ENCODE measurements at places on chromosomes 1 and 21.

DNA sequence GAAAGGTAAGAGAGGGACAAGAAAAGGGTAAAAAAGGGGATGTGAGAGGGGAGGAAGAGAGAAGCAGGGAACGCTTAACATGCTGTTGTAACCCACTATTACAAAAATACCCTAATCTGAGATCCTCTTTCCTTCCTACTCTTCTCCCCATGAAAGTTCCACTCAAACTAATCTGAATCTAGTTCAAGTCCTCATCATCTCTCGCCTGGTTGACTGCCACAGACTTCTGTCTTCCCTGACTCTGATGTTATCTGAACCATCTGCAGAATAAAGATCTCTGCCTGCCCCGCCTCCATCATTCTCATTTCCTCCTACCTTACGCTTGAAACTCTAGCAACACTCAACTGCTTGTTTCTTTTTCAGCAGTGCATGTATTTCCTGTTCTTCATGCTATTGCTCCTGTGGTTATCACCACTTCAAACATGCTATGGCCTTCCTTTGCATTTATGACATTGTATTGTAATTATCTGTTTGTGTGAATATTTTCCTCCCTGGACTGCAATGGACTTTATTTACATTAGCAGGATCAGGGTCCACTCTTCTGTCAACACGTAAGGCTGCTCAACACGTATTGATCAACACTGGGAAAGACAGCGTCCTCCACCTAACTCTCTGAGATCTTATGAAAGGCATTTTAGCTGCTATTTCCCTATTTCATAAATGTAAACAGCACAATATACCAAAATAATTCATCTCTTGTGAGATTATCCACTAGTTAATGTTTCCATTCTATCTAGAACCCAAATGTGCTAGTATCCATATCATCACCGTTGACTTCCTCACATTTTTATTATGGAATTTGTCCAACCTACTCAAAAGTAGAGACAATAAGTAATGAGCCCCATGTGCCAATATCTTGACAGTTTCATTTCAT, 215.5 kb upstream of the USP25 start:
- no peak for DNase-seq

- DNase-seq, result no peak
Measured at GRCh38 chr21:42269386-42269785, 45.8 kb downstream of the TFF3 start.

DNA sequence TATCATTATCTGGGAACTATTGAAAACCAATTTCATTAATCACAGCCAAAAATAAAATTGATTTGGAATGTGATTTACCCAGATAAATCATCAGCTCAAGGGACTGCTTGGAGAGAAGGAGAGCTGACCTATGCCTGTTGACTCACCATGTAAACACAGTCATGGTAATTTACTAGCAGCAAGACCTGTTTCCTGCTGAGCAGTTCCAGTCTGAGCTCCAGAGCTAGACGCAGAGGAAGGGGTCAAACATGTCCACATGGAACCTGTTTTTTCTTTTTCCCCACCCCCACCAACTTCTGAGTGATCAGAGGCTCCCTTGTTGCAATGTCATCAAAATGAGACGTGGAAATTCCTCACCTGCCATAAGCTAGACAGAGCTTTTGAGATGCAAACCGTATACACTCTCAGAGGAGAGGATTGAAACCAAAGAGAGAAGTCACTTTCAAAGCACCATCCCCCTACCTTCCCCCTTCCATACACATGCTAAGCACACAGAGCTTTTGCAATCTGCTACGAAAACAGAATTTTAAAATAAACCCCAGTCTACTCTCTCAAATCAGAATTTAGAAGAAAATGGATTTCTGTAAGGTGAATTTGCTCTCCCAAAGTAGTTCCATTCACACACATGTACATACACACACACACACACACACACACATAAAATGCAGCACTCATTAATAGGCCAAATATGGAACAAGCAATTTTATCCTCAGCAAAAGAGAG, 55.9 kb upstream of the PTGFRN start:
- DNase-seq, result peak; percentile 83

- DNase-seq, result no peak
Measured at GRCh38 chr1:119806489-119806888, 4.8 kb downstream of the REG4 start.

DNA sequence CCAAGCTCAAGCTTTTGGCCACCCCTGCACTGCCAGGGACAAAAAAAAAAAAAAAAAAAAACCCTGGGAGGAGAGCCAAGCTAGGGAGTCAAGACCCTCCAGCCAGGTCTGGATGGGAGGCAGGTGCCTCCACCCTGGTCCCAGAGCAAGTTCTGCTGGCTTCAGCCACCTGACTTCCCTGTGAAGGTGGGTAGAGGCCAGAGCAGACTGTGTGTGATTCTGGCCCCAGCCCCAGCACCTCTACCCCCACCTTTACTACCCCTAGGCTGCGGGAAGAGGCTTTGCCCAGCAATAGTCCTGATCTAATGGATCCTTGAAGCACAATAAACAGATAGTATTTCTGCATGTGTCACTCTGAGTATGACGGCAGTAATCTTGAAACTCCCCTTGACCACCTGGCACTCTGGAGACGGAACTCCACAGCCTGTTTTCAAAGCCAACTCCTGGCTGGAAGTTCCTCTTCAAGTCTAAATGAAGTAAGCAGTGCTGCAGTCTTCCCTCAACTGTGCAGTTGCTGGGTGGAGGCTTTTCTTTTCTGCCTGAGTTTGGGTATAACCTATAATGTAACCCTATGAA, 9.8 kb downstream of the PDZK1IP1 start:
- no peak for DNase-seq

DNA sequence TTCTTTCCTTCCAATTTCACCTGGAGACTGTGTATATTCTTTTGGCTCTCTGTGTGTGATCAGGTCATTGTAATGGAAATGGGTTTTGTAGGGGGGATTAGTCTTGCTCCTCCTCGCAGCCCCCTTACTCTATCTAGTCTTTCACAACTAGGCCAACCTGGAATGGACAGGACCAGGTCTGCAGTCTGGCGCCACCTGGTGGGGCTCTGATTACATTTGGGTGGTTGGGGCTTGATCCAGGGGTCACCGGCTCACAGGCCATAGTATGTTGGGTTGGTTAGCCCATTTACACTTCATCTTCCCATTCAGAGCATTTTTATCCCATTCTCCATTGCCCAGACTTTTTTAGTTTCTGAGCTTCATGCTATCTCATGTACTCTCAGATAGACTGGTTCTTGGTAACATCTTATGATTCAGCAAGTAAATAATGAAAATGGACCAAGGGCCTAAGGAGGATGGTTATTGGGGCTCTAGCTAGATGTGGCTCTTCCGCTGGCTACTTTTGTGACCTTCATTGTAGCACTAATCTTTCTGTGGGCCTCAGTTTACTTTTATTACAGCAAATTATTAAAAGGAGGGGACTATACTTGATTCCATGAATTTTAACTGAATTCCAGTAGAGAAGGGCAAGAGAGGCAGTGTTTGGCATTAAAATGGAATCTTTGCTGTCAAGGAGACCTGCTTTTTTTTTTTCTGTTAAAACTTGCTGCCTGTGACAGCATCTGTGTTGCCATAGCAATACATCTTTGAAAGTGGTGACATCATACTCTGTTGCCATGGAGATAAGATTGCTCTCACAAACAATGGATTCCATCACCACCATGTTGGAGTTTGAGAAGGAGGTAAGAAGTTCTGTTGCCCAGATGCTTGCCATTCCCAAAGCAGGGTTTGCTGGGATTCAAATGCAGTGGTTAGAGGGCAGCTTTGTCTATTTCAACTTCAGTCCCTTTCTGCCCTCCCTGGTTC, 150.1 kb downstream of the PLXNA2 start:
- peak; percentile 61 for DNase-seq

DNA sequence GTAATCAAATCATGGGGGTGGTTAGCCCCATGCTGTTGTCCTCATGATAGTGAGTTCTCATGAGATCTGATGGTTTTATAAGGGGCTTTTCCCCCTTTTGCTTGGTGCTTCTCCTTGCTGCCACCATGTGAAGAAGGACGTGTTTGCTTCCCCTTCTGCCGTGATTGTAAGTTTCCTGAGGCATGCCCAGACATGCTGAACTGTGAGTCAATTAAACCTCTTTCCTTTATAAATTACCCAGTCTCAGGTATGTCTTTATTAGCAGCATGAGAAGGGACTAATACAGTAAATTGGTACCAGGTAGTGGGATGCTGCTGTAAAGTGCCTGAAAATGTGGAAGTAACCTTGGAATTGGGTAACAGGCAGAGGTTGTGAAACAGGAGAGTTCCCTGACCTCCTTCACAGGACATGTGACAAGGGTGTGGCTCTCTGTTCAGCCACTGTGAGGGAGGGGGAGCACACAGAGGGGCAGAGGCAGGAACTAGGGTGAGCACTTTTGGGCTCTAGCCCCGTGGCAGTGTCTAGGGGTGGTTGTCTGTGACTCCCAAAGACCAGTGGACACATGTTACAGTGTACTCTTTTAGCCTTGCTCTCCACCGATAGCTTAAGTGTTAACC, 105.3 kb downstream of the BACH1 start:
- DNase-seq, result no peak

DNA sequence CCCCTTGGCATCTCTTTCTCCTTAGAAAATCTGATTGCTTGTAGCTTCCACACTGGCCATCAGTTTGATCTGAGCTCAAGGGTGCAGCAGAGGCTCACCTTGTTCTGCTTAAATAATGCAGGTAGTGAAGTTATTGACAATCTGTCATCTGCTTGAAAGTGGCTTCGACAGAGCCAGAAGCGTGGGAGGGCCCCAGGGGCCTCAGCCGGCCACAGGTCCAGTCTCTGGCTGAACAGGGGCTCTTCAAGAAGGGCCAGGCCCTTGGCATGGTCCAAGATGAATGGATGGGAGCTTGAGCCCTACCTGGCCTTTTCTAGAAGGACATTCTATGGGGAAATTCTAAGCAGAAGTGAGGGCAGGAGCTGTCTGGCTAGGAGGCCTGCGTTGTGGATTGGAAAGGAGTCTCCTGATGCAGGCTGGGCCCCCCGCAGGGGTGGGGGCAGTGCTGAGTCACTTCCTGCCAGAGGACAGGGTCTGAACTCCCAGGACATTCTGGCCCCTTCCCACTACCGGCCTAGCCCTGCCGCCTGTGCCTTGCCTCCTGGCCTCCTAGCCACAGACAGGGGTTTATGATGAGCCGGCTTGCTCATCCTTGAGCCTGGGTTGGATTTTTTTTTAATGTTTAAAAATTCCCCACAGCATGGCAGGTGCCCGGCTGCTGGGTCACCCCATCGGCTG, 162.3 kb upstream of the VAMP3 start:
- no peak for DNase-seq

DNA sequence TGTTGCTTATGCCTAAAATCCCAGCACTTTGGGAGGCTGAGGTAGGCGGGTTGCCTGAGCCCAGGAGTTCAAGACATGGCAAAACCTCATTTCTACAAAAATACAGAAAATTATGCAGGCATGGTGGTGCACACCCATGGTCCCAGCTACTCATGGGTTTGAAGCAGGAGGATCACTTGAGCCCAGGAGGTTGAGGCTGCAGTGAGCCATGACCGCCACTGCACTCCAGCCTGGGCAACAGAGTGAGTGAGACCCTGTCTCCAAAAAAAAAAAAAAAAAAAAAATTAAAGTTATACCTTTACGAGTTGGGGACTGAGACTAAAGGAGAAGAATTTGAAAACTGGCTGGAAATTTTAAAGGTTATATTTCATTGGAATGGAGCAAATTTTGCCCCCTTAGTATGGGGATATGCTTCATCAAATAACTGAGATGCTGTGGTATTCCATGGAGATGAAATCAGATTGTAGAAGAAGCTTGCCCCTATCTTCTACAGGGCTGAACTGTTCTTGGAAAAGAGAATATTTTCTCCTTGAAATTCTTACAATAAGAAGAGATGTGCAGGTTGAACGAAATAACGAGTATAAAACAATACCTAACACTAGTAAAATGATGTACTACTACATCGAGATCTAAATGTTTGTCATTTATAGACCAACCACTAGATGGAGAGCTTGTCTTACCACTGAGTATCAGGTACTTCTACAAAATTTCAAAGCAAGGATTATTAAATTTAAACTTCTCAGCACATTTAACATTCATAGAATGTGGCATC, 34.9 kb upstream of the SCYL3 start:
- peak; percentile 69 for DNase-seq

DNA sequence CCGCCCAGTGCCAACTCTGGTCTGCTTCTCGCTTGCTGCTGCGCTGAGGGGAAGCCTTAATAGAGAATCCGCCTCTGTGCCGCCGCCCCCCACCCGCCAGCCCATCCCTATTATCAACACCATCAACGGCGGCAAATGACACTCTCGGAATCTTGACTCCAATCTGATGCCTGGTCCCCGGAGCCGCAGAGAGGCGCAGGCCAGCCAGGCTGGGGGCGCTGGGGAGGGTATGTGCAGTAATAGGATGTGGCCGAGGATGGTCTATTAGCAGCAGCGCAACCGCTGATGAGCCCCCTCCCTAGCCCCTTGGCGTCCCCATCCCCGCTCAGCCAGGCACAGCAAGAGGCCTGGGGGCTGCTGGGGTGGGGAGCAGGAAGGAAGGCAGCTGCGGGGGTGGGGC, 15.1 kb upstream of the DMBX1 start:
- DNase-seq, result no peak

DNA sequence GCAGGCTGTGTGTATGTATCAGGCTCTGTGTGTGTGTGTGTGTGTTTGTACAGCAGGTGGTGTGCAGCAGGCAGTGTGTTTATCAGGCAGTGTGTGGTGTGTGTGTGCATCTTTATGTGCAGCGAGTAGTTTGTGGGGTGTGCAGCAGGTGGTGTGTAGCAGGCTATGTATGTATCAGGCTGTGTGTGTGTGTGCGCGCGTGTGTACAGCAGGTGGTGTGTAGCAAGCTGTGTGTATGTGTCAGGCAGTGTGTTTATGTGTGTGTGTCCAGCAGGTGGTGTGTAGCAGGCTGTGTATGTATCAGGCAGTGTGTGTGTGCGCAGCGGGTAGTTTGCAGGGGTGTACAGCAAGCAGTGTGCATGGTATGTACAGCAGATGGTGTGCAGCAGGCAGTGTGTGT, 29.0 kb downstream of the PTPRF start:
- no peak for DNase-seq

DNA sequence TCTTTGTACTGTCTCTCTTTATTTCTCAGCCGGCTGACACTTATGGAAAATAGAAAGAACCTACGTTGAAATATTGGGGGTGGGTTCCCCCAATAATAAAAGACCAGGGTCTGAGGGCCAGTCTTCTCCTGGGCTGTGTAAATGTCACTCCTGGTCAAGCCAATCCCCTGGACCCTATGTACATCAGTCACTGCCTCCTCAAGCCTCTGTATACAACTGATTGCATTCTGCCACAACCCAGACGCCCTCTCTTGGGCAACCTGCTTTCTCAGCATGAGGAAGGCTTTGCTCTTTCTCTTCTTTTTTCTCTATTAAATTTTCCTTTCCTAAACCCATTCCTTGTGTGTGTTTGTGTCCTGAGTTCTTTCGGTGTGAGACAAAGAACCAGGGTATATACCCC, 84.1 kb upstream of the SERBP1 start:
- no peak for DNase-seq

Data from EH (cell line).